Left lung (tissue), 14 donors: ENCODE measurements at places on chromosomes 2 and 18. TPM values are rescaled to one million over a fixed set of nuclear protein-coding genes. Genes with fewer than 3 reads are reported as not detected.

Gene RAPGEF4
- 9.1 TPM for polyA plus RNA-seq

Gene DPY30
- polyA plus RNA-seq: 67.6 TPM

Gene DUSP2
- polyA plus RNA-seq: 1.5 TPM

Gene RFTN2
- 30.8 TPM for polyA plus RNA-seq

Gene CFAP53
- polyA plus RNA-seq: 2.4 TPM

Gene COLEC11
- 4.8 TPM for polyA plus RNA-seq

Gene TPO
- polyA plus RNA-seq: 0.32 TPM

Gene ACTG2
- polyA plus RNA-seq: 68.1 TPM

Gene NEU4
- polyA plus RNA-seq: 0.27 TPM
